Cerebellar cortex (tissue), 1 donor: ENCODE measurements at places on chromosomes 3 and 15.

GRCh38 chr15:87135109-87135508 is 1055.4 kb downstream of the AGBL1 start:
- DNase-seq = no peak

GRCh38 chr15:28114721-28115622 is 15.9 kb upstream of the OCA2 start:
- DNase-seq = no peak

DNA sequence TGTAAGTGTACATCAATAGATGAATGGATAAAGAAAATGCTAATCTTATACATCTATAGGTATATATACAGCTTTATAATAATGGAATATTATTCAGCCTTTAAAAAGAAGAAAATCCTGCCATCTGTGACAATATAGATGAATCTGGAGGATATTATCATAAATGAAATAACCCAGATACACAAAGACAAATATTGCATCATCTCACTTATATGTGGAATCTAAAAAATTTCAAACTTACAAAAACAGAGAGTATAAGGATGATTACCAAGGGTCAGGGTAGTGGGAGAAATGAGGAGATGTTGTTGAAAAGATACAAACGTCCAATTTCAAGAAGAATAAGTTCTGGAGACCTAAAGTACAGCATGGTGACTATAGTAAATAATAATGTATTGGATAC is 85.4 kb upstream of the AGTR1 start:
- DNase-seq = no peak

DNA sequence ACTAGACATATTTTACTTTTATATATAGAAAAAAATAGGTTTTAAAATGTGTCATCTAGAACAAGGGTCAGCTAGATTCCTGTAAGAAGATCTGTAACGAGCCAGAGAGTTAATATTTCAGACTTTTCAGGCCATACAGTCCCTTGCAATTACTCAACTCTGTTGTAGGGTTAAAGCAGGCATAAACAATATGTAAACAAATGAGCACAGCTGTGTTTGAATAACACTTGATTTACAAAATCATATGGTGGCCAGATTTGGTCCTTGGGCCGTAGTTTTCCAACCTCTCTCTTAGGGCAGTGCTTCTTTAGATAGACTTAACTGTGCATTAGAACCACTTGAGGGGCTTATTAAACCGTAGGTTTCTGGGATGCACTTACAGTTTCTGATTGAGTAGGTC is 19.6 kb downstream of the LRRC57 start:
- DNase-seq = no peak

DNA sequence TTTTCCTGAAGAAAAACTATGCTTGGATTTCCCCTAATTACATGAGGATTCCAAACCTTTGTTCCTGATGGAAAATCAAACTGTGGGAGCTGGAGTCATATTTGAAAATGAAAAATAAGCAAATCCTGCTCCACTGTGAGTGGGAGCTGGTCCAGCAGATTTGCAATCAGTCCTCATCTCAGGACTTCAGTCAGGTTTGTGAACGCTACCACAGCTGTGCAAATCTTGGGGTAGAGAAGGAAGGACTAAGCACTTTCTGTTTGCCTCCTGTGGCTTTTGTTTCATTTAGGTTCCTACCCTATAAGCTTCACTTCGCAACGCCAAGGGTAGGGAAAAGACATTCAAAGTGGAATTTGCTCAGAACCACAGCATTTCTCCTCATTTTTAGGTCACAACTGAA is 238.2 kb downstream of the TUSC7 start:
- DNase-seq = no peak
